Fibroblast of lung (primary cell): ENCODE measurements at places on chromosomes 4 and X. TPM values are rescaled to one million over a fixed set of nuclear protein-coding genes. Genes with fewer than 3 reads are reported as not detected.

DNA sequence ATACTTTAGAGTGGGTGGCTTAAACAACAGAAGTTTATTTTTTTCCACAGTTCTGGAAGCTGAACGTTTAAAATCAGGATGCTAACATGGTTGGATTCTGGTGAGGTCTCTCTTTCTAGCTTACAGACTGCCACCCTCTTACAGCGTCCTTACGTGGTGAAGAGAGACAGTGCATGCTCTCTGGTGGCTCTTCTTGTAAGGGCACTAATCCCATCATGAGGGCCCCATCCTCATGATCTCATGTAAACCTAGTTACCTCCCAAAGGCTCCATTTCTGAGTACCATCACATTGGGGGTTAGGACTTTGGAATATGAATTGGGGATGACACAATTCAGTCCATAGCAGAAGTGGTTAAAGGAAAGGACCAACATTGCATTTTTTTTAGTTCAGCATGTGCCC, 132.8 kb downstream of the BMPR1B start:
- no peak for DNase-seq

DNA sequence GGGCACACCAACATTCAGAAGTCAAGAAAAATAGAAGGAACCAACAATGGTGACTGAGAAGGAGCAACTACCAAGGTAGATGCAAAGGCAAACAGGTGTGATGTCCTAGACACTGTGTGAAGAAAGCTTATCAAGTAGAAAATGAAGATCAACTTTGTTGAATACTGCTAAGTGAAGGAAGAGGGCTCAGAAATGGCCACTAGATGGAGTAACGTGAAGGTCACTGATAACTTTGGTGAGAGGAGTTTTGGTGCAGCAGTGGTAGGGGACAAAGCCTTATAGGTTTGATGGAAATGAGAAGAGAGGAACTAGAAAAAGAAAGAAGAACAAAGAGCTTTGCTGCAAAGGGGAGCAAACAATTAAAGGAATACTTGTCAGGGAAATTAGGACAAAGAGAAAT, 23.5 kb downstream of the OTC start:
- no peak for DNase-seq

GRCh38 chrX:20523626-20524312, 257.1 kb upstream of the RPS6KA3 start:
- DNase-seq: no peak

- DNase-seq: no peak
Observed at GRCh38 chr4:17811078-17811603, 362 bp downstream of the NCAPG start.

DNA sequence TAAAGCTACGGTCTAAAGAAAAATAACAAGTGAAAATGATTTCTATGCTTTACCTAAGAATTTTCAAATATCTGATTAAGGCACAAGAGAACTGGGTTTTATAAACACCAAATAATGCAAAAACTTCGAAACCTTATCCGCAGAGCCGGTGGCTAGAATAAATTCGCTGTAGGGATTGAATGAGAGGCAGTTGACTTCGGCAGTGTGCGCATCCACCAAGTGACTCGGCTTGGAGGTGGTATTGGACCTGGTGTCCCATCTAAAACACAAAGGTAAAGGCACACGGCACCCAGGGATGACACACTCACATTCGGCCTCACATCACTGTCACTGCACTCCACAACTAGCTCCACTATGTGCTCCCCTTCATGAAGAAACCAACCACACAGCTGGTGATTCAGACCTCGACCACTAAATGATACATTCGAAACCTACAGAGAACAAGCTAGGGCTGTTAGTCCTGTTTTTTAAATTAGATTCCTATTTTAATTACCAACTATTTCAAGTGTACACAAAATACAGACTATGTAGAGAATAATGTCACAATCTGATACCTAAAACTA, 17.5 kb downstream of the RBBP7 start:
- DNase-seq: no peak

GRCh38 chr4:7426525-7427171, 8.1 kb downstream of the PSAPL1 start:
- DNase-seq: no peak

The RPS6KA3 gene
- 29.0 and 38.5 TPM in 2 replicates for total RNA-seq

DNA sequence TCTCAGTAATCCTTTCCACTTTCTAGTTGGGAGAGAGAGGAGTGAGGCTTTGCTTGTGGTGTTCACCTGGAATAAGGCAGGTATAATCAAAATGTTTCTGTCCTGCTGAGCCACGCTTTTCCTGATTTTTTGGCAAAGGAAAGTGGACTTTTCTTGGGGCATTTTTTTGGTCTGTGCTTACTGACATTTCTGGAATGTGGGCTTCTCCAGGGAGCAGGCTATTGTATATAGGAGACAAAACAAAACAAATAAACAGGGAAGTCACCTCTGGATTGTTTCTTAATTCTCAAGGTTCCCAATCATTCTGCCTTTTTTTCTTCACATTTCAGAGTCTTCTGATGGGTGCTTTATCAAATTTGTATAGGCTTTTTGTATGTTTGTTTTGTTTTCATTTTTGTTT, 25.7 kb upstream of the RP2 start:
- no peak for DNase-seq
